Activated T-helper 1 cell treated with anti-CD3 and anti-CD28 coated beads, Interleukin-2, amount 50 U/mL, for 16 hours (primary cell): ENCODE measurements at places on chromosomes 5 and 9.

- no peak for DNase-seq
These were observed 387.9 kb downstream of the MAT2B start for GRCh38 chr5:163893281-163893680.

DNA sequence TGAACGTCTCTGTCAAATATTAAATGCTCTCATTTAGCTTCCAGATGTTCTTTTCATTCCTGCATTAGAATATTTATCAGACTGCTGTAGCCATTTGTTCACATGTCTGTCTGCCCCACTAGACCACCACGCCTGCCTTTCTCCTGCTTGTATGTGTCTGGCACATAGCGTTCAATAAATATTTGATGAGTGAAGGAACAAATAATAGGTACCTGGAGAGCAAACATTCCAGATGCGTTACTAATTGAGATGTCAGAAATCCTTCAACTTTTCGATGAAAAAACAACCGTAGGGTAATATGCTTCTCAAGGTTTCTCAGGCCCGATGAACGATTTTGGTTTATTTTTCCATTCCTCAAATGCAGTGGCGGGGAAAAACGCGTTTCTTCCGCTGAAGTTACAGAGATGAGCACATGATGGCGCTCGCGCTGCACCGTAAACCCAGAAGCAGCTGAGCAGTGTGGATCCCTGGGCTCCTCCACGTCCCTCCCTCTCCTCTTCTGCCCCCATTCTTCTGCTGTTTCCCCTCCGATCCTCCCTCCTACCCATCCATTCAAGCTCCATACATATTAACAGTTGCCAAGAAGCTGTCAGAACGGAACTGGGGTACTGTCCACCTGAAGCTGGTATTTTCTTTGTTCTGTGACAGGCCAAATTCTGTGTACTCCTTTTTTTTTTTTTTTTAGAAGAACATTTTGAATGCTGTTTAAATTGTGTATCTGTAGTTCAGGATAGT, 245.4 kb downstream of the MPDZ start:
- DNase-seq = no peak

DNA sequence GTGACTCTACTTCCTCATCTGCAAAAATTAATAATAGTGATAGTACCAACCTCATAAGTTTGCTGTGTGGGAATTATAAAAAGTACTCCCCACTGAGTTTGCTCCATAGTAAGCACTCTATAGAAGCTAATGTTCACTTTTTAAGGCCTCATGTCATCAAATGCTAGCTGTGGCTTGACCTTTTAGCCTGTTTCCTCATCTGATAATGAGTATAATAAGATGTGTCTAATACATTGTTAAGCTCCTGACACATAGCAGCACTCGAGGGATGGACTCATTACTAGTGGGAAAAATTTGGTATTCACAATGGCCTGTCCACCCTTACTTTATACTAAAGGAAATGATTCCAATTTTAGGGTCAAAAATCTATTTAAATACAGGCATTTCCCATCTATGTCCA, 26.1 kb upstream of the CAST start:
- DNase-seq = no peak

- DNase-seq = no peak
These were observed 6.0 kb downstream of the KIF24 start for GRCh38 chr9:34322899-34323591.

DNA sequence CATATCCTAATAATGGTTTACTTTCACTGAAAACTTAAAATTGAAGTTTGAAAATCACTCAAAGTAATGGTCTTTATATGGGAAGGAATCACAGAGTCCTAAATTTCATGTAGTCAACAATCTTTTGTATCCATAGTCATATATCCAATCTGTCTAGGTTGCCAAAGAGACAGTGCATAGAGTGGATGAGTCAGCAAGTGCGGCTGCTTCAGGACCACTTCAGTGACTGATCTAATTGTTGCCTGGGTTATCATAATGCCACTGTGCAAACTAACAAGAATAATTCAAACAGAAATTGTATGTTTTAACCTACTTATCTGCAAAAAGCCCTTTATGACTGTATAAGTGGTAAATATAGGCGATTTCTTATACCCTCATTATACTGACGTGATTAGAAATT, 211.3 kb upstream of the PRR16 start:
- DNase-seq = no peak

- no peak for DNase-seq
These were observed 291.8 kb downstream of the AOPEP start for GRCh38 chr9:95018099-95018936.

- DNase-seq = no peak
These were observed 8.3 kb upstream of the LCN1 start for GRCh38 chr9:135512904-135513303.

- no peak for DNase-seq
These were observed 186.5 kb downstream of the EFNA5 start for GRCh38 chr5:107484281-107484680.

DNA sequence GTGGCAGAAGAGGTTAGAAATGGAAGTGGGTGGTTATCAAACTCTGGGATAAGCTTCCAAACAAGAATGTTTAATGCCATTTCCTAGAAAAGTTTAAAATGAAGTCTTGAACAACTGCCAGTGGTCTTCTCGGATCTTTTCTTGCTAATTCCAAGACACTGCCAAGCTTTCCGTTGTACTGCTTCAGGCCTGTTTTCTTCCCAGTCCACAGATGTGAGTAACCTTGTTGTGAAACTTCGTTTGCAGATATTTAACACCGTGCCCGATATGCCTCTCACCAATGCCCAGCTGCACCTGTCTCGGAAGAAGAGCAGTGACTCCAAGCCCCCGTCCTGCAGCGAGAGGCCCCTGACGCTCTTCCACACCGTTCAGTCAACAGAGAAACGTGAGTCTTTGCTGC, 269.8 kb downstream of the NR3C1 start:
- DNase-seq = no peak

DNA sequence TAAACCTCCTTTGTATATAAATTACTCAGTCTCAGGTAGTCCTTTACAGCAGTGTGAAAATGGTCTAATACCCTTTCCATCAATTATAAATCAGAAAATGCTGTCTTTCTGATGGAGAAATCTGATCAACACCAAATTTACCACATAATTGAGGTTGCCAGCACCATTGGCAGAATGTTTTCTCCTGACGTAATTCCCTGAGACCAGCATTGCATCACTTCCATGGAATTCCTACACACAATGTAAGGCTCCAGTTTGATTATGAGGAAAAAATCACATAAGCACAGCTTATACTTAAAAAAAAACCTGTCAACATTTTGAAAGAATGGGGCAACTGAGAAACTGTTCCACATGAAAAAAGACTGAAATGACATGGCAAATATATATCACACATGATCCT, 618.7 kb upstream of the CDH6 start:
- DNase-seq = no peak

GRCh38 chr5:86626149-86626548, 8.4 kb downstream of the COX7C start:
- DNase-seq = no peak

GRCh38 chr5:76445063-76445462, 42.0 kb downstream of the IQGAP2 start:
- no peak for DNase-seq

- no peak for DNase-seq
These were observed 159.5 kb downstream of the RAPGEF6 start for GRCh38 chr5:131475541-131475941.

DNA sequence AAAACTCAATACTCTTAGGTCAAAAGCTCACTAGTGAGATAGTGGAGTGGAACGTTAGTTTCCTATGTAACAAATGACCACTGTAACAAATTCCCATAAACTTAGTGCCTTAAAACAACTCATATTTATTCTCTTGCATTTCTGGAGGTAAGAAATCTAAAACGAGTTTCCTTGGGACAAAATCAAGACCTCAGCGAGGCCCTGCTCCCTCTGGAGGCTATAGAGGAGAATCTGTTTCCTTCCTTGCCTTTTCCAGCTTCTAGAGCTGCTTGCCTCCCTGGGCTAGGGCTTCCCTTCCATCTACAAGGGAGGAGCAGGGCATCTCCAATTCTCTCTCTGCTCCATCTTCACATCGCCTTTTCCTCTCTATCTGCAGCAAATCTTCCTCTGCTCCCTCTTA, 32.0 kb downstream of the SEMA5A start:
- DNase-seq = no peak
